ENCODE measurements at places on chromosomes 11 and 22.
A peak's percentile ranks its signal among the peaks of the same experiment; 100 is the strongest.

DNA sequence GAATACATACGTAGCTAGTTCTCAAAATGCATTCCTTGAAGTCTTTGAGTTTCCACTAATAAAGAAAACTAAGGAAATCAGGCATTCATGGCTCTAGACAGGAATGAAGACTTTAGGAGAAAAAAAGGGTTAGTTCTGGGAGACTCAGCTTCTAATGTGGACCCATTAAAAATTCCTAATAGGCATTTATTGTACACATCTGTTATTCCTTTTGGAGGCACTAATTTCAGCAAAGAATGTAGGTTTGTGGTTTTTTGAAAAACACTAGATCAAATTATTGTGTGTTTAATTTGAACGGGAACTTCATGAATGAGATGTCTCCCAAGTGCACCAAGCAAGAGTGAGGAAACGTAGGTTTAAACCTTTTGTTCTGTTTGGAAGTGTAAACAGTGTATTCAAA lies 42.7 kb downstream of the PARVA start:
- no peak for DNase-seq

GRCh38 chr11:67641338-67642172 lies 2.0 kb upstream of the TBX10 start:
- DNase-seq, result no peak

DNA sequence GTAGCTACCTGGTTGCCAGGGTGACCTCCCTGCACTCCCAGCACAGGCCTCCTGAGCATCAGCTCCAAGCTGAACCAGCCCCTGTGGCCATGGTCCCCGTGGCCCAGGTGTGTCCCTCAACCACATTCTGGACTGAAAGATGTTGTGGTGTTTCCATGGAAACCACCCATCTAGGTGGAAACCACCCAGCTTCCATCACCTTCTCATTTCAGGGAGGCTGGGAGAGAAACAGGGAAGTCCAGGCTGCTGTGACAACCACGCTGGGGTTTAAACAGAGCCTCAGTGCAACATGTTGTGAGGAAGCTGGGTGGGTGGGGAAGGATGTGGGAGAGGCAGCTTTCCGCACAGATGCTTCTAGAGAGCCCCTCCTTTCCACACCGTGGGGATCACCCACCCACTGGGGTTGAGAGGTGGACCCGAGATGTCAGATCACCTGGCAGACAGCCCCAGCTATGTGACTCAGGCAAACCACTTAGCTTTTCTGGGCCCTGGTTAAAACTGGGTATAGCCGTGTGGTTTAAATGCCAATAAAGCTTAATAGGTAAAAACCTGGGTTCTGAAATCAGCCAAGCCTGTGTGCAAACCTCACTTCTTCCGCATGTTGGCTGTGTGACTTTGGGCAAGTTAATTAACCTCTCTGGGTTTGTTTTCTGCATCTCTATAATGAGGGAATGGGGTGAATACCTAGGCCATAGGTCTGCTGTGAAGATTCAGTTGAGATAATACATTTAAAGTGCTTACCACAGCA lies 46.4 kb downstream of the CD82 start:
- DNase-seq, result no peak

DNA sequence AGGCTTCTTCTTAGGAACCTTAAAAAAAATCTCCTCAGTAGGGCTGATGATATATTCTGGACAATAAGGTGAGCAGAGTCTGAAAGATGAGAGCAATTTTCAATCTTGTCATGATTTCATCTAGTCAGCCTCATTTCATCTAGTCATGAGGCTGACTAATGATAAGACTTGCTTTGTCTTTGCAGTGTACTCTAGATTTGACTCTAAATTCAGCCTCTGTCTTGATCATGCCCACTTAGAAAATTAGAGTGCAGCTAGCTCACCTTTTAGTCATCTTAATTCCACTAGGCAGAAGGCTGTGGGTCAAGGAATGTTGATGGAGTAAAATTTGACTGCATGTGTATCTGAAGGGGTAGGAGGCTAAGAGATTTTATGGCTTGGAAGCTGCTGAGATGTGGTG lies 5.5 kb downstream of the EHF start:
- DNase-seq, result no peak

- DNase-seq, result no peak
These were observed 97.0 kb downstream of the SPON1 start for GRCh38 chr11:14059491-14059890.

DNA sequence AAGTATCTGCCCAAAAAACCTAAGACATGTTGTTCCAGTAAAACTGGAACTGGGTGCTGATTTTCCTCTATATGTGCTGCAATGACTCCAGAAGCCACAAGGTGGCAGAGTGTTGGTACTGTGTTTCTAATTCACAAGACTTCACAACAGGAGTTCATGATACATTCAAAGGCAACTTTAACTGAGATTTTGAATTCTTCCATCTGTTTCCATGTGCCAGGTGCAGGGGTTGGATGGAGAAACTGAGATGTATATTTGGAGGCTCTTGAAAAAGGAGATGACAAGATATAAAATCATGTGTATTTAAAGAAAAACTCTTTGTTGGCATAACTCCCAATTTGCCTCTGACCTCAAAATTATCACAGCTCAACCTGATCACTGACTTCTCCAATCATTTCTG lies 1098.6 kb upstream of the CCDC90B start:
- peak; percentile 29 for DNase-seq

DNA sequence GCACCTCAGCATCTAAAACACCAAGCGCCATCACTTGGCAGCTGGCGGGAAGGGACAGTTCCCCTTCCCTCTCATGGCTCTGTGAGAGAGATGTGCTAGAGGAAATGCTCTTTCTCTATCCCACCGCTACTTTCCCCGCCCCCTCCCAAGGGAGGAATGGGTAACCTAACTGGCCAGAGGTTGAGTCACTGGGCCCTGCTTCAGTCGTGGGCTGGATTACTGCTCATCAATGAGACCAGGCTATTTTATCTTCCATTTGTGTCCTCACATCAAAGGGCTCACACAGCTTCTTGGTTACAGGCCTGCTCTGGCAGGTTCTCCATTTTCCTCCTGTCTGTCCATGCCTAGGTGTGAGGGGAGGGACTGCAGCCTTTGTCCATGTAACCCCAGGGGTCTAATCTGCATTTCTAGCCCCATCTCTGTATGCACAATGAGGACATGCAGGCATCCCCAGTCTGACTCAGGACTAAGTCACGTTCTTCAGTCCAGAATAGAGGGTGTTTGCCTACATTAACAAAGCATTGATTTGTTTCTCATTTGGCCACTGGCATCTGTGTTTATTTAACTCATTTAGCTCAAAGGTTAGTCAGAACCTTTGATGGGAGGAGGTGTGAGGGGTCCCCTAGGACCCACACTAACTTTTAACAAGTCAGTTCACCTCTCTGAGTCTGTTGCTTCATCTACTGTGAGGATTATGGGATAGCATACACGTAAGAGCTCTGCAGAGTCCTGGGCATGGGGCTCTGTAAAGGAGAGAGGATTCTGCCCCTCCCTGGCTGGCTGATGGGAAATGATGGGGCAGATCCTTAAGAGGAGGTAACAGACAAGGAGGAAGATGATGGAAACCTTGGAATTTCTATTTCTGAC lies 99.1 kb downstream of the XRRA1 start:
- DNase-seq, result no peak

DNA sequence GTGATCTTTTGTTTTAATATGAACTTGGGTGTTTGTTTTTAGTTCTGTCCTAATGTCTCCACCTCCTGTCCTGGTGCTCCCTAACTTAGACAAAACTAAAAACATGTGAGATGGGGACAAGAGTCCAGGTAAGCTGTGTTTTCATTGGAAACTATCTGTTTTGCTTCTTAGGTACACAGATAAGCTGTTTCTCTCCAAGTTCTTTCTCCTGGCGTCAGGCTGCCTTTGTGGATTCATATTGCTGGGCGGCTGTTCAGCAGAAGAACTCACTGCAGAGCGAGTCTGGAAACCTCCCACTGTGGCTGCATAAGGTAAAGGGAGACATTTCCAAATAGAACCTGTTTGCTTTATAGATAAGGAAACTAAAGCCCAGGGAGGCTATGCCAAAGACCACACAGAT lies 24.7 kb downstream of the PANX1 start:
- no peak for DNase-seq

DNA sequence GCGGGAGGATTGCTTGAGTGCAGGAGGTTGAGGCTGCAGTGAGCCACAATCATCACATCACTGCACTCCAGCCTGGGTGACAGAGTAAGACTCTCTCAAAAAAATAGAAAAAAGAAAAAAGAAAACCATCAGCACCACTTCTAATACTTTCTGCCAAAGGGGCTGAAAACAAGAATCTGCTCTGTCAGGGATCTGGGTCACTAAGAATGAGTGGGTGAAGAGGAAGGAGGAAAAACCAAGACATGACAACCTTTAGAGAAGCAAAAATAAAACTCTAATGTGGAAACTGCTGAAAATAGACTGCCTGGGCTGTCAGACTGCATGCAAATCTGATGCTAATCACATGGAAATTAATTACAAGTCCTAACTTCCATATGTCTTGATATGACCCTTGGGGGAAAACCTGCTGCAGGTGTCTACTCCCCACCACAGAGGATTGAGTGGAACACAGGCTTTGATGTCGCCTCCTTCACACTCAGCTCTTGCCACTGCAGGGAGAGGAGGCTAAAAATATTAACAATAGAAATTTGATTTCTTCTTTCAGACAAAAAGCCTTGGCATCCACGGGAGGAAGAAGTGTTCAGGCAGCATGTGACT lies 62.5 kb upstream of the CRTAM start:
- DNase-seq, result no peak

DNA sequence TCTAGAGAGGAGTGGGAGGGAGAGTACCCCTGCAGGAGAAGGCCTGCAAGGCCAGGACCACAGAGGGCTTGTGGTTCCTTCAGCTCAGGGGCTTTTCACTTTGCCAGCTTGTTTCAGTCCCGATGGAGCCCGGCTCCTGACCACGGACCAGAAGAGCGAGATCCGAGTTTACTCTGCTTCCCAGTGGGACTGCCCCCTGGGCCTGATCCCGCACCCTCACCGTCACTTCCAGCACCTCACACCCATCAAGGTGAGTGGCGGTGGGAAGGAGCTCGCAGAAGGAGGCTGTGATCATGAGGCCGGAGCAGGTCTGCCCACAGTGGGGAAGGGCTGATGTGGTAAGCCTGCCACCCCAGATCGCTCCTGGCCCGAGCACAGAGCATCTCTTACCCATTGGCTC lies 13.5 kb downstream of the ACP2 start:
- DNase-seq, result no peak

- DNase-seq, result no peak
These were observed 8.4 kb upstream of the LMO2 start for GRCh38 chr11:33900159-33900840.

- DNase-seq, result no peak
These were observed 44.0 kb upstream of the RDX start for GRCh38 chr11:110340436-110340835.

GRCh38 chr11:74648894-74649293 lies 56.5 kb downstream of the POLD3 start:
- DNase-seq, result no peak

GRCh38 chr11:43923406-43924111 lies 18.9 kb upstream of the C11orf96 start:
- DNase-seq, result no peak

- DNase-seq, result peak; percentile 33
These were observed 15.0 kb upstream of the ALX4 start for GRCh38 chr11:44324749-44325525.

- no peak for DNase-seq
These were observed 64.9 kb upstream of the BIRC3 start for GRCh38 chr11:102252339-102252891.

GRCh38 chr11:62133328-62134065 lies 9.7 kb downstream of the INCENP start:
- no peak for DNase-seq

DNA sequence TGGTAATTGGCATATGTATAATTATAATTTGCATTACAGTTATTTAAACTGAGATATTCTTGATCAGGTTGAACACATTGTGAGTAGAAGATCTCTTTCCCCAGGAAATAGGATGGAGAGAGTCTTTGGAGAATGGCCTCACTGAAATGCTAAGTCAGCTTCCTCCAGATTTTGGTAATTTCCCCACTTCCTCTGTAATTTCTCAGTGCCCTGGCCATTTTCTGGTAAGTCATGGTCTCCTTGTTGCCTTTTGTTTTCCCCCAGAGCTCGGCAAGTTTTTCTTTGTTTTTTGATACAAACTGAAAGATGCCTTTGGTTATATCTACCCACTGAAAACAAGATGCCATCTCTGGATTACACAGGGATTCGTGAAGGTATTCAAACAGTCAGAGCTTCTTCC lies 12.8 kb upstream of the FBXO3 start:
- no peak for DNase-seq

- no peak for DNase-seq
These were observed 2.7 kb downstream of the CAPN5 start for GRCh38 chr11:77069336-77069968.

DNA sequence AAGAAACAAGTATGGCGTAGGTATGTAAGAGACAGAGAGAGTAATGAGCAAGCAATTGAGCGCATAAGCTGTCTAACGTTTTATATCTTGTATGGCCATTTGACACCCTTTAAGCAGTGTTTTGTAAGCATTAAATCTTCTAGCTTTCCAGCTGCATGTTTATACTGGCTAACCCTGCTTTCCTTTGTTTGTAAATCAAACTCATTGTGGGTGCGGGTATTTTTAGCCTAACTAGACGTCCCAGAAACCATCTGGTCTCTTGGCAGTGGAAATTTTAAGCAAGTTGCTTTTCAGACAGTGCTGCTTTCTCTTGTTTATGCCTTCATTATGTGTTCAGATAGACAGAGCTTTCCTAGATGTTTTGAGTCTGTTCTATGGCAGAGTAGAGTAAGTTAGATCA lies 73.5 kb downstream of the RNF169 start:
- no peak for DNase-seq

GRCh38 chr22:18101536-18101935 lies 9.1 kb upstream of the TUBA8 start:
- no peak for DNase-seq

GRCh38 chr11:79055856-79056631 lies 384.8 kb downstream of the TENM4 start:
- DNase-seq, result no peak

DNA sequence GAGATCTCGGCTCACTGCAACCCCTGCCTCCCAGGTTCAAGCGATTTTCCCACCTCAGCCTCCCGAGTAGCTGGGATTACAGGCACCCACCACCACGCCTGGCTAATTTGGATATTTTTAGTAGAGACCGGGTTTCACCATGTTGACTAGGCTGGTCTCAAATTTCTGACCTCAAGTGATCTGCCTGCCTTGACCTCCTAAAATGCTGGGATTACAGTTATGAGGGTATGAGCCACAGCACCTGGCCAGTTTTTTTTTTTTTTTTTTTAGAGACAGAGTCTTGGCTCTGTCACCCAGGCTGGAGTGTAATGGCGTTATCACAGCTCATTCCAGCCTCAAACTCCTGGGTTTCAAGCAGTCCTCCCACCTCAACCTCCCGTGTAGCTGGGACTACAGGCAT lies 54.9 kb upstream of the PRR5 start:
- DNase-seq, result no peak

DNA sequence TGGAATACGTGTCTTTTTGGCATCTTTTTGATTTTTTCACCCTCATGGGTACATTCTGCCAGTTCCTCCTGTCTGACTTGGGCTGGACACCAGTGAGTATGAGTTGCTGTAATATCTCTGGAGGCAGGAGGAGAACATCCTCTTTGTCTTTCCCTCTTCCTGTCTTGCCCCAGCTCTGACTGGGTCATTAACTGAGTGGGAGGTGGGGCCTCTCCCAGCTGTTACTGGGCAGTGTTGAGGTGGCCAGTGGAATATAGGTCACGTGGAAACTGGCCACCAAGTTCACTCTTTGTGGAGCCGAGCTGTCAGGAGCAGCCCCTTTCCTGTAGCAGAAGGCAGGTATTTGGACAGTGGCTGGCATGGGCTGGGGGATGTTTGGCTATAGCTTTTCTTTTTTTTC lies 2.2 kb downstream of the GLB1L2 start:
- no peak for DNase-seq

Measured in SHP77 (cell line).